SIG-M5 (cell line): ENCODE measurements at places on chromosomes 12 and 14.

DNA sequence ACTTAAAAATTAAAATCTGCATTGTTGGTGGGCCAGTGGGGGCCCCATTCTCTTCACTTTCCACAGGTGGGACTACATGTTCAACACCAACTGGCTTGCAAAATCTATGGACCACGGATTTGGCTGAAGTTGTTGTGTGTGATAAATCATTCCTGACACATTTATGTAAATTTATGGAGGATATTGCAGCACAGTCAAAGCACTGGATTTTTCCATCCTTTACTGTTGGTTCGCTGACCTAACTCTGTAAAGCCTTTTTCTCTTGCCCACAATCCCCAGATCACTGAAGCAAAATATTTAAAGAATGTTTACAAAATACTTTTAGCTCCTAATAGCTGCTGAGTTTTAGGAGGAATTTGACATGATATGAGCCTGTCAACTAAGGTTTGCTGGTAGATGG lies 219.7 kb upstream of the PRICKLE1 start:
- DNase-seq = no peak

GRCh38 chr12:6891646-6892001 lies 13.0 kb upstream of the LRRC23 start:
- DNase-seq = no peak

DNA sequence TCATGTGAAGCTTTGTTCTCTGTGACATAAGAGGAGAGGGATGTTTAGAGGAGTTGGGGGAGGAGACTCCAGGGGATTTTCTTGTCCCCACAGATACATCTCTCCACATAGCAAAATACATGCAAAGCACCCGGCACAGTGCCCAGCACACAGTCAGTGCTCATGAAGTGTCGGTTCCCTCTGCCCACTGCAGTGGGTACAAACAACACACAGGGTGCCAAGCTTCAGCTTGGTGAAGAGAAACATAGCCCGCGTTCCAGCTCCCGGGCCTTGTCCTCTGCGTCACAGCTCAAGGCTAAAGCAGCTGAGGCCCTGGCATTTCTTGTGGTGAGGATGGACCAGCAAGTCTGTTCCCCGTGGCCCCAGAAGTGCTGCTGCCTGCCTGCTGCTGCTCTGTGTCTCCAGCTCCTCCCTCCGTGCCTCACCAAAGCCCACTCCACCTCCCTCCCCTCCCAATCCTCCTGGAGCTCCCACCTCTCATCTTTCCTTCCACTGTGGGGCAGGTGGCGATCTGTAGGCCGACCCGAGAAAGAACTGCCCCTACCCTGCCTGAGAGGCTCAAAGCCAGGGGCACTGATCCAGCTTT lies 57.0 kb upstream of the FKBP4 start:
- no peak for DNase-seq

DNA sequence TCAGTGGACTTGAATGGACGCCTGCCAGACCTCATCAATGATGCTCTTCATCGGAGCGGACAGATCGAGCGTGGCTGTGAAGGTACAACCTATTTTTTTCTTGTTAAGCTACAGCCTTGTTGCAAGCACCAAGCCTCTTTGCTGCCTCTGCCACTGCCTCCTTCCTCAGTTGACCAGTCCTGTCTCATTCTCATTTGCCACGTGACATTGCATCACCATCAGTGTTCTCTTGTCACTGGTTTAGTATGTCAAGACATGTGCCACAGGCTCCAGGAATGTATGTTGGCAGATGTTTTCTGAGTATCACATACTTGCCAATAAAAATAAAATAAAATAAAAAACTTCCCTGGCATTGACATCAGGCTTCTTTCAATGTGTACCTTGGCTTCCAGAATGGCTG lies 798.1 kb downstream of the NRXN3 start:
- no peak for DNase-seq

GRCh38 chr12:26302776-26303175 lies 107.4 kb downstream of the SSPN start:
- no peak for DNase-seq

- no peak for DNase-seq
These were observed 85.0 kb downstream of the BRMS1L start for GRCh38 chr14:35911097-35911496.

DNA sequence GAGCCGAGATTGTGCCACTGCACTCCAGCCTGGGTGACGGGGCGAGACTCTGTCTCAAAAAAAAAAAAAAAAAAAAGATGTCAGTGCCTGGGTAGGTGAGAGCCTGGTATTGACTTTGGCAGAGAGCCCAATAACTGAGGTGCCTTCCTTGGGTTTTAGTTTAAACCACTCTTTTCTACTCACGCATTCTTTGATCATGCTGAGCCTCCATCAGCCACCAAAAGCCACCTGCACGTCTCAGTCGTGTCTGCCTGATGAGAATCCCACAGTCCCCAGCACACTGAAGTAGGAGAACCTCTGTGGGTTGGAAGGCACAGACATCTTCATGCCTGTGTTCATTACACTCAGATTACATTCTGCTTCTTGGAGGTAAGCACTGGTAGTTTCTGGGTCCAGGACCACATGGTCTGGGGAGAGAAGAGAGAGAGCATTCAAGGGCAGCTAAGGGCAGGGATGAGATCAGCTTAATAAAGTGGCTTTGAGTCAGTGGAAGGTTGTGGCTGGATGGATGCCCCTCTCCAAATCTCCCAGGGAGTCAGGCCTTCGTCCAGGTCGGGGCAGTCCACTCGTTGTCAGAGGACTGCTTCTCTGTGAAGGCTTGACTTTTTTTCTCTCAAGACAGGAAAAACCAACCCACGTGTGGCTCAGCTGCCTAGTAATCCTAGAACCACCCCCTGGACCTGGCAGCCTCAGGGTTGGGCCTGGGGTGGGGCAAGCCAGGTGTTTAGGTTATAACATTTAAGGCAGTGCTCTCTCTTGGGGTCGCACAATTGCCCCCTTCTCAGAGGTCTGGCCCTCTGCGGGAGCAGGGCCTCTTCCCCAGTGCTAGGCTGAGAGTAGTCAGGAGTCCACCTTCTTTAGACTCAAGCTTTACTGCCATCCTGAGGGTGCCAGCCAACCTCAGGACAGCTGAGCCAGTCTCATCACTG lies 32.6 kb upstream of the MAX start:
- DNase-seq = no peak

GRCh38 chr12:46788072-46788887 lies 37.5 kb downstream of the SLC38A4 start:
- no peak for DNase-seq

- DNase-seq = no peak
These were observed 177.5 kb upstream of the CAND1 start for GRCh38 chr12:67091678-67092077.

GRCh38 chr12:95607642-95608041 lies 56.4 kb upstream of the USP44 start:
- DNase-seq = no peak

DNA sequence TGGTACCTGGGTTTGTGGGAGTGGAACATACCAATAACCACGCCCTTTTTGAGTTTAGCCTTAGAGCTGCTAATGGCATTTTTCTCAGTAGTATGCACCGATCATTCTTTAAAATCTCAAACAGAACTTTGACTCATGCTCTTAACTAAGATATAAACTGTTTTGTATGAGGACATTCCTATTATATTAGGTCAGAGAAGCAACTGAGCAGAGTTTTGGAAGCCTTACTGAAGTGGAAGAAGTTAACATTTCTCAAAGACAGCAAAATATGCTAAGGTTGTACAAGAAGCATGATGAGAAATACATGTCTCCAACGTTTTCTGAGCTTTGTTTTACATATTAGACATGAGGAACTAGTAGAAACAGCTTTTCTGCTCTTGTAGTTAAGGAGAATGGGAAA lies 819.2 kb downstream of the FSCB start:
- DNase-seq = no peak

DNA sequence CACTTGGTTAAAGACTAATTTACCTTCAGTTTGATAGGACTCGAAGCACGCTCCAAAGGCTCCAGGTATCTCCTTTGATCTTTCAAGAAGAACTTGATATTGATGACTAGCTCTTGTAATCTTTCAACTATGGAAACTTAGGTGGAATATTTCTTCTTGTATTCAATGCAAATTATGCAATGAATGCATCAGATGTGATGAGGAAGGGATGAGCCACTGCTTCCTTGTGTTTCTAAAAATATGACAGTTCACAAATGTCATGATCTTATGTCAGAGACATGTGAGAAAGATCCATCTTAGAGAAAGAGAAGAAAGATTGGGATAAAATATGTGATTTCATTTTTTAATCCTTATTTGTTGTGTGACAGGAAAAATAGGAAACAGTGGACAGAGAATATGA lies 9.9 kb downstream of the RNASE9 start:
- no peak for DNase-seq

DNA sequence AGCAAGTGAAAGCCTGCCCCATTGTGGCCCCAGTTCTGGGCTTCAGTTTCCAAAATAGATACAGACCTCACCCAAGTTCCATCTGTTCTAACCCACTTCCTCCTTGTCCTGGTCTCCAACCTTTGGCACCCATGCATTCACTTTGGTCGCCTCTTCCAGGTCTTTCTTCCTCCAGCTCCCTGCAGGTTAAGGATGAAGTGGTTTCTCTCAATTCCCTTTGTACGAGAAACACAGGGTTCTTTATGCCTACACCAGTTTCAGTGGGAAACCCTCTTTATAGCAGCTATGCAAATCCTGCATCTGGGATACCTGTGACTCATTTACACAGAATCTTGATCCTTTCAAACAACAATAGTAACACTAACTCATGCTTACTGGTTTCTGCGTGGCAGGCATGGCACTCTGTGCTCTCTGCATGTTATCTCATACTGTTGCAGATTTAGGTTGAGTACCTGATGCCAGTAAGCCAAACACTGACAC lies 110.6 kb upstream of the AMIGO2 start:
- no peak for DNase-seq

- no peak for DNase-seq
These were observed 13.0 kb downstream of the SERPINA11 start for GRCh38 chr14:94439453-94440057.

GRCh38 chr12:57031138-57031725 lies 14.9 kb upstream of the TAC3 start:
- no peak for DNase-seq

- DNase-seq = no peak
These were observed 81.2 kb downstream of the BCL11B start for GRCh38 chr14:99190696-99191394.

DNA sequence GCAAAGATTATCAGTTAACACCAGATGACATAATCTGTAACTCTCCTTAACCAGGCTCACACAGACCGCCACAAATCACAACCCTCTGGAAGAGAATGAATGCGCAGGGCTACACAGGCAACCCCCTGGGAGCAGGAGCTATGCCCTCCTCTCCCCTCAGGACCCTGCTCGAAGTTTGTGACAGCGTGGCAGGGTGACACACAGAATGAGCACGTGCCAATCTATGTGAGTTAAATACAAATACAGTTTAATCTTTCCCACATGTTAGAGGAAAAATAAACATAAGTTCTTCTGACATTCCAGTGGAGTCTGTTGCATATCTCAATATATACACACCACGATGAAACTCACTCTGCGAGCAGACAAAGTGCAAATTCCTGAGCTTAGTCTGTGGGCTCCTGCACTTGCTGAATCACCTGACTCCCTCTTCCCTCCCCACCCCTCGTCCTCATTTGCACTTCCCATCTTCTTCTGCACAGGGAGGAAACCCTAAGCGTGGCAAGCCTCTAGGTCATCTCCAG lies 37.6 kb downstream of the BCAT1 start:
- DNase-seq = no peak

- no peak for DNase-seq
These were observed 39.8 kb downstream of the IFNG start for GRCh38 chr12:68119724-68120211.

GRCh38 chr12:50572287-50572686 lies 67.5 kb downstream of the DIP2B start:
- DNase-seq = peak; percentile 93

DNA sequence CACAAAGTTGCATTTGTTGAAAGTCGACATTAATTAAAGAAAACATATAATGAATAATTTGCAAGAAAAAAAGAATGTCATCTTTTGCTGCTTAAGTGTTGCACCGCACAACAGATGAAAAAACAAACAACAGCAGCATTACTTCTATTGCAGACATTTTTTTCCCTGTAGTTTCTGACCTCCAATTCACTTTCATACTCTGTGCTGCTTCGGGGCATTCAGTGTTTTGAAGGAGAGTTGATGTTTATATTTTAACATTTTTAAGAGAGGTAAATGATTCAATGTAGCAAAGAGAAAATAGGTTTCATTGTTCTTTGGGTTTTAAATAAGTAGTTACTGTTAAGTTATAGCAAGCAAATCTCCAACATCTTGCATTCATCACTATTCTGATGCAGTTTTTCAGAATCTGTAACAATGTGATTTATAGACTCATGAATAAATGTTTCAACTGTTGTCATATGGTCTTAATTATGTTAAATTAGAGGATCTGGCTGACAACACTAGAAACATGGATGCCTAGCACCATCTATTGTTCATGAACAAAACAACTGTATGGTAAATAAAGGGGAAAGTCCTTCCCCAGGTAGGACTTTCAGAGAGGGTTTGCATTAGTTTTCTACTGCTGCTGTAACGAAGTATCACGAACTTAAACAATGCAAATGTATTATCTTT lies 168.1 kb downstream of the BCAT1 start:
- no peak for DNase-seq

- no peak for DNase-seq
These were observed 9.1 kb downstream of the BTBD6 start for GRCh38 chr14:105257464-105257863.
